ENCODE measurements at places on chromosomes 16 and 17. TPM values are rescaled to one million over a fixed set of nuclear protein-coding genes. Genes with fewer than 3 reads are reported as not detected.

DNA sequence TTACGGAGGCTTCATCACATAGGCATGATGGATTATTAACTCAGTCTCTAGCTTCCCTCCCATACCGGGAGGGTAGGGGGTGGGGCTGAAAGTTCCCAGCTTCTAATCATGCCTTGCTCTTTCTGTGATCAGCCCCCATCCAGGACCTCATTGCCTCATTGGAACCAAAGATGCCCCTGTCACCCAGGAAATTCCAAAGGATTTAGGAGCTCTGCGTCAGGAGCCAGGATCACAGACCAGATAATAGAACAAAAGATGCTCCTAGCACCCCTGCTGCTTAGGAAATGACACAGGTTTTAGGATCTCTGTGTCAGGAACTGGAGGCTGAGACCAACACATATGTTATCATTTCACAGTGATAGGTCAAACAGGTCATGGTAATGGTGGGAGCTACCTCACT, 9.7 kb downstream of the USB1 start:
- H3K36me3 ChIP-seq = peaks cover 30% of the 10 kb centered on the region
- H3K27me3 ChIP-seq = no peaks in the 10 kb centered on the region
- H3K4me1 ChIP-seq = no peaks in the 10 kb centered on the region
- DNase-seq = no peak
- H3K27ac ChIP-seq = no peak overlapping the region

DNA sequence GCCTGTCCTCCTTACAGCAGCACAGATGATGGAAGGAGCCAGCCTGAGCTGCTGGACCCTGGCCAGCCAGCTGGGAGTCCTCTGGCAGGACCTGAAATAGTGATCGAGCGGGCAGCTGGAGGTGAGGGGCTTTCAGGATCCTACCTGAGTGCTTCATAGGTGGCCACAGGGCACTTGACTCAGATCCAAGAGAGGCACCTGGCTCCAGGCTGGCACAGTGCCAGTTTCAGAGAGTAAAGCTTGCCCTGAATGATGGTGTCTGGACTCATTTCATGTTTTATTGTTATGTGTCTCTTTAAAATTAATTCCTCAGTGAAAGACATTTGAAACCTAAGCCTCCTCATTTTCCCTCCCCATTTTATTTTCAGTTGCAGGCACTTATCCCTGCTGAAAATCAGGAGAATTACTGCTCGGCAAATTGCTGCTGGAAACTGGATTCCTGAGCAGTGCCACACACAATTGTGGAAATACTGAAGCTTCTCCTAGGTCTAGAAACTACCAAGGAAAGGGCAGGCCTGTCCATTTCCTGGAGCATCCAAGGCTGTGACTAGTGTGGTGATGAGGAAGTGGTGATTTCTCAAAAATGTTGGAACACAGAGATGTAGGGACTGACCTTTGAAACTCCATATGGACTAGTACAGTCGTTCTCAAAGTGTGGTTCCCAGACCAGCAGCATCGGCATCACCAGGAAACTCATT, 16.1 kb upstream of the ADAMTS18 start:
- no peaks in the 10 kb centered on the region for H3K4me1 ChIP-seq
- no peaks in the 10 kb centered on the region for H3K27me3 ChIP-seq
- H3K27ac ChIP-seq = no peak overlapping the region

GRCh38 chr16:35525979-35526590, 2066.7 kb downstream of the TP53TG3F start:
- no peak overlapping the region for H3K4me3 ChIP-seq
- peaks cover 2% of the 10 kb centered on the region for H3K36me3 ChIP-seq
- no peaks in the 10 kb centered on the region for H3K4me1 ChIP-seq
- no peak for DNase-seq
- no peaks in the 10 kb centered on the region for H3K27me3 ChIP-seq
- H3K27ac ChIP-seq = no peak overlapping the region

The HOXB5 gene
- not detected for total RNA-seq

The ZP2 gene
- not detected for total RNA-seq

The MEOX1 gene
- total RNA-seq = 1.8 TPM

The TPSAB1 gene
- total RNA-seq = not detected

DNA sequence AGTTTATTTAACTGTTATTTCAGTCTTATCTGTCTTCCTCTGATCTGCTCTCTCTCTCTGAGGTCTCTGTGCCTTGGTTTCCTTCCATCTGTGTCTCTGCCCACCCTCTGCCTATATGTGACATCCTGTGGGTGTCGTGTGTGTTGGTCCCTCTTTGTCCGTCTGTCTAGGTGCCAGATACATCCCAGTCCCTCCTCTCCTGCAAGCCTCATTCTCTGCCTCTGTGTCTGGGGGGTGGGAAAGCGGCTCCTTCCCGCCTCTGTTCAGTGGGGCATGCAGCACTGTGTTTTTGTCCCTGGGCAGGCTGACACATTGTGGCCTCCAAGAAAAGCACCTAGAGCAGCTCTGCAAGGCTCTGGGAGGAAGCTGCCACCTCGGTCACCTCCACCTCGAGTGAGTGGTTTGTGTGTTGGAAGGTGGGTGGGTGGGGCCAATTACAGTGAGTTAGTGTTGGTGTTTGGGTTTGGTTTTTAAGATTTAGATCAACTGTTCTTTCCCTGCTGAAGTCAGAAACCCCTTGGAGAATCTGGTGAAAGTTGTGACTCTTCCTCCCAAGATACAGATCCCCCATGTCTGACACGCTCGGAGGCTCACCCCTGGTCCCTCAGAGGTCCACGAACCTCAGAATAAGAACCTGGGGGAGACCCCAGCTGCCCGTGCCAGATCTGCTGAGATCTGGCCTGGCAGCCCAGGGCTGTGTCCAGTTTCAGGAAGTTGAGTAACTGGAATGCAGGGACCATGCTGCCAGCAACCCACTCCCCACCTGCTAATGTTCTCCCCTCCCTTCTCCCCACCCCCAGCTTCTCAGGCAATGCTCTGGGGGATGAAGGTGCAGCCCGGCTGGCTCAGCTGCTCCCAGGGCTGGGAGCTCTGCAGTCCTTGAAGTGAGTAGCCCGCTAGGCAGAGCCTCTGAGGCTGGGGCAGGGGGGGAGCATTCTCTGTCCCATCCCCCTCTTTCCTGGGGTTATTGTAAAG, 50.9 kb upstream of the CPNE2 start:
- H3K27ac ChIP-seq = peak overlapping the region; percentile 94
- H3K36me3 ChIP-seq = peaks cover 82% of the 10 kb centered on the region
- H3K4me1 ChIP-seq = peaks cover 65% of the 10 kb centered on the region
- no peaks in the 10 kb centered on the region for H3K27me3 ChIP-seq
- DNase-seq = peak; percentile 78
- peak overlapping the region; percentile 62 for H3K4me3 ChIP-seq

DNA sequence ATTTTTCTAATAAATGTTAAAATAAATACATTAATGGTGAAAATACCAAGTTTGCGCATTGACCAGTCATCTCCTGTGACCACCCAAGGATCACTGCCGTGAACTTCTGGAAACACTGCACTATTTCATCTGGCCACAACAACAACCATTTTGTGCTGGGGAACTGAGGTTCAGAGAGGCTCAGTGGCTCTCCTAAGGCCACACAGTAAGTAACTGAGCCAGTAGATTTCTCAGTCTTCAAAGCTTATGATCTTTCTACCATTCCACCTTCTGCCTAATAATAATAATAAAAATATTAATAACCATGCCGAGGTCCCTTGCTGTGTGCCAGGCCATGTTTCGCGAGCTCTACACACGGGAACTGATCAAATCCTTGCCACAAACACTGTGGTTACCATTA, 182.0 kb downstream of the IRF8 start:
- no peak for DNase-seq
- peaks cover 2% of the 10 kb centered on the region for H3K4me1 ChIP-seq
- H3K27ac ChIP-seq = no peak overlapping the region
- H3K27me3 ChIP-seq = peaks cover 10% of the 10 kb centered on the region
- H3K4me3 ChIP-seq = no peak overlapping the region
- no peaks in the 10 kb centered on the region for H3K36me3 ChIP-seq

GRCh38 chr16:27251541-27252205, 16.9 kb downstream of the NSMCE1 start:
- peaks cover 80% of the 10 kb centered on the region for H3K4me1 ChIP-seq
- H3K27me3 ChIP-seq = no peaks in the 10 kb centered on the region
- peak overlapping the region; percentile 27 for H3K4me3 ChIP-seq
- DNase-seq = no peak
- H3K27ac ChIP-seq = peak overlapping the region; percentile 97

DNA sequence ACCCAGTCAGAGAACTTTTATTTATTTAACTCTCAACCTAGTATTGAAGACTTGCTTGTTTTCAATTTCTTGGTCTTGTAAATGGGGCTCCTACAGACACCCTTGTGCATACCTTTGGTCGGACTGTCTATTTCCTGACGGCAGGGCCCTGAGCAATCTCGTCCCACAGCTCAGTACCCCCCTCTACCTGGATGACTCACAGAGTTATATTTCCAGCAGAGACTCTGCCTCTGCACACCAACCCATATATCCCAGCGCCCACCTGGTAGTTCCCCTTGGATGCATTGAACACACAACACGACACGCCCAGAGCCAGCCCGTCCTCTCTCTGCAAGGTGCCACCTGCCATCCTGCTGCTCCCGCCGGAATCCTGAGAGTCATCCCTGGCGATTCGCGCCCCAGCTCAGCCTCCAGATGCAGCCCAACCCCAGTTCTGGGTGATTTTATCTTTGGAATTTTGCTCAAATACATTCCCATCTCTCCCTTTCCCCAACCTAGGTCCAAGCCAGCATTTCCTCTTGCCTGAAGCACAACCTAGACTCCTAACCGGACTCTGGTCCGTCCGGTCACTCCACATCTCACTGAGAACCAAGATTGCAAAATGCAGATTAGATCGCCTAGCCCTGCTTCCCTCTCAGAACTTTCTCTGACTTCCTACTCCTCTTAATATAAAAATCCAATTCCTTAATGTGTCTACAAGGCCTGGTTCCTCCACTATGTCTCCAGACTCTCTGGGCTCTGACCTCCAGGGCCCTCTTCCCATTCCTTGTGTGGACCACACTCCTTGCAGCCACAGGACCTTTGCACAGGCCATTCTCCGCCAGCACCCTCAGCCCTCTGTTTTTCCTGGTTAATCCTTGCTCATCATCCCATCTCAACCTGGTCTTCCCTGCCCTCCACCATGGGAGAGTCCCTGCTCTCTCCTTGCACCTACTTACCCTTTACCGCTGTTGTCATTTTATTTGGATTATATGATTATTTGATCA, 129.2 kb downstream of the SEC14L1 start:
- DNase-seq = no peak
- no peaks in the 10 kb centered on the region for H3K27me3 ChIP-seq
- H3K4me3 ChIP-seq = no peak overlapping the region
- H3K36me3 ChIP-seq = no peaks in the 10 kb centered on the region

The KREMEN2 gene
- 0.09 TPM for total RNA-seq

- H3K27me3 ChIP-seq = no peaks in the 10 kb centered on the region
- DNase-seq = no peak
- peaks cover 39% of the 10 kb centered on the region for H3K4me1 ChIP-seq
Observed at GRCh38 chr16:46582313-46582712, 38.9 kb downstream of the SHCBP1 start.

GRCh38 chr17:20979792-20980083, 63.1 kb downstream of the USP22 start:
- H3K4me3 ChIP-seq = no peak overlapping the region
- H3K27me3 ChIP-seq = peaks cover 15% of the 10 kb centered on the region
- no peak overlapping the region for H3K27ac ChIP-seq
- H3K36me3 ChIP-seq = no peaks in the 10 kb centered on the region
- peaks cover 2% of the 10 kb centered on the region for H3K4me1 ChIP-seq
- DNase-seq = no peak

DNA sequence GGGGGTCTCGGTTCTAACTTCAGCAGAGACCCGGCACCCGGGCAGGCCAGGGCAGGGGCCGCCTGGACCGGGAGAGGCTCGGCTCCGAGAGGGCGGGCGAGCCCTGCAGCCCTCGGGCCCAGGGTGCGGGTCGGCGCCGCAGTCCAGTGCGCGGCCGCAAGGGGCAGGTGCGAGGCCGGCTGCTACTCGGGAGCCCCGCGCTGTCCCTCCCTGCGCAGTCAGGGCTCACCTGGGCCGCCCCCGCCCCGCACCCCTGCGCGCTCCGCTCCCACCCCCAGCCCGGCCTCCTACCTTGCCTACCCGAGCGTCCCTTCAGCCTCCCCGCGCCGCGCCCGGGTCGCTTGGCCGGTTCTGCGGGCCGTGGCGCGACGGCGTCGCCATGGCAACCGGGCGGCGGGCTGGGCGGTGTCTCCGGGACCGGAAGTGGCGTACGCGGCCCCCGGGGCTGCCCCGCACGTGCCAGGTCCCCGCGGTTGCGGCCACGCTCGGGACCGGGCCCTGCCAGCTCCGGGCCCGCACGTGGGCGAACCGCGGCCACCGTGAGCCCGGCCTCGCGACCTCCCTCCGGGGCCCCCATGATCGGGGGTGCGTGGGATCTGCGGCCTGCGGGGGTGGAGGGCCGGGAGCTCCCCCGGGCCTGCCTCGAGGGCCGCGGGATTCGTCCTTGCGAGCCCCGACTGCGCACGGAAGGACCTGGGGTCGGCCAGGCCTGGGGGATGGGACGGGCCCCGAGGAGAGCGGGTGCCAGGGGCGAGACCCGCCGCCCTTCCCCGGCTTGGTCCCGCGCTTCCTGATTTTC, at the start of gene CYB561:
Gene CYB561 (minus strand): TSS at position 353 of the 799 bp plus-strand sequence. CDS start 8,759 bp downstream, outside the sequence.
- no peak within 1 kb of the TSS for H3K27ac ChIP-seq
- peak; percentile 56 for DNase-seq
- H3K27me3 ChIP-seq = peaks cover 31% of the 10 kb centered on the region
